ENCODE measurements at places on chromosomes 3 and 15. TPM values are rescaled to one million over a fixed set of nuclear protein-coding genes. Genes with fewer than 3 reads are reported as not detected.
A peak's percentile ranks its signal among the peaks of the same experiment; 100 is the strongest.

DNA sequence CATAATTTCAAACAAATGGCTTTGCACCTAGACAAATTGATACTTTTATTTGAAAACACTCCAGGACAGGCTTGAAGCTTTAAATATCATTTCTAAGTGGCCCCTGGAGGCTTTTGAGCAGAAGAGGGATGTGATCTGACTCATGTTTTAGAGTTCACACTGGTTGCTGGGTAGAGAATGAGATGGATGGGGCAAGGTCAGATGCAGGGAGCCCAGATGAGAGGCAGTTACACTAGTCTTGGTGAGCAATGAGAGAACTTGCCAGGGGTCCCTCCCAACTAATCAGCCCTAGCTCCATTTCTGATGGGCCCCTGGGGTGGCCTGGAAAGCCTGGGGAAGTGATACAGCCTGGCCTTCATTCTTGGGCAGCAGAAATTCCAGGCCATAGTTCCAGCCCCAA, 190.4 kb downstream of the MEGF11 start:
- no peak for DNase-seq

GRCh38 chr3:48423241-48423882, 6.5 kb downstream of the PLXNB1 start:
- no peak for DNase-seq

GRCh38 chr15:47514200-47514652, 203.1 kb upstream of the SEMA6D start:
- no peak for DNase-seq

DNA sequence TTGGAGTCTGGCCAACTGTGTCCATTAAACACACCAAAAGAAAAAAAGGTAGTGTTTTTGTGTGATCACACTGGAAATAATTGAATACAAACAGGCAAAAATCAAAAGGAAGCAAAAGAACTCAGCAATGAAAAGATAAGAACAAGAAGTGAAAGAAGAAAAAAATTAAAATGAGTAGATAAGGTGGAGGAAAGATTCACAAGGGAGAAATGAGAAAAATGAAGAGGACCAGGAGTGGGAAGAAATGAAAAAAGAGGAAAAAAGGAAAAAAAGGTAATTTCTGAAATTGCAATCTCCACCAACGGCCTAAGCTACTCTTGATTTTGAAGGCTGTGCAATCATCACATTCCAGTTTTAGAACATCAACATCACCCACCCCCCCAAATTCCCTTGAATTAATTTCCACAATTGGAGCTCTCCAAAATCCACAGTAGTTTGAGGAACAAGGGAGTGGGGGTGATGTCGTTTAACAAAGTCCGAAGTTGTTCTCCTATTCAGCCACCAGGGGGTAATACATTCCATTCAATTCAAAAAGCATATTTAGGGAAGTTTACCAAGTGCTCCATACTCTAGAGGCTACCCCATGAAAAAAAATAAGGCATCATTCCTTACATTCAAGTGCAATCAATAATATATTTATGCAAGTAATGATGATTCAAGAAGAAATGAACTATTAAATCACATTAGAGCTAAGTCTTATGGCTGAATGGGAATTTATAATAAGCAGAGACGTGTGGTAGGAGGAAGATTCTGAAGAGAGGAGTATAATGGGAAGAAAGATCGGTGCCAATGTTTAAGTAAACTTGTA, 37.4 kb downstream of the ZNF860 start:
- peak; percentile 8 for DNase-seq

GRCh38 chr3:197504229-197504628, 51.5 kb downstream of the BDH1 start:
- no peak for DNase-seq

- no peak for DNase-seq
Measured at GRCh38 chr3:48425281-48425812, 4.5 kb downstream of the PLXNB1 start.

DNA sequence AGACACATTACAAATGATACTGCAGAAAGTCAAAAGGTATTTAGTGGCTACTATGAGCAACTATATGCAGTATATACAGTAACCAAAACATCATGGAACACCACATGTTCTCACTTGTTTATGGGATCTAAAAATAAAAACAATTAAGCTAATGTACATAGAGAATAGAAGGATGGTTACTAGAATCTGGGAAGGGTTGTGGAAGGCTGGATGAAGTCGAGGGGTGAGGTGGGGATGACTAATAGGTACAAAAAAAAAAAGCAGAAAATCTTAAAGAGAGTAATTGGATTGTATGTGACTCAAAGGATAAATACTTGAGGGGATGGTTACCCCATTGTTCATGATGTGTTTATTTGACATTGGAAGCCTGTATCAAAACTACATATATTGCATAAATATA, 848.8 kb upstream of the GBE1 start:
- DNase-seq, result no peak

DNA sequence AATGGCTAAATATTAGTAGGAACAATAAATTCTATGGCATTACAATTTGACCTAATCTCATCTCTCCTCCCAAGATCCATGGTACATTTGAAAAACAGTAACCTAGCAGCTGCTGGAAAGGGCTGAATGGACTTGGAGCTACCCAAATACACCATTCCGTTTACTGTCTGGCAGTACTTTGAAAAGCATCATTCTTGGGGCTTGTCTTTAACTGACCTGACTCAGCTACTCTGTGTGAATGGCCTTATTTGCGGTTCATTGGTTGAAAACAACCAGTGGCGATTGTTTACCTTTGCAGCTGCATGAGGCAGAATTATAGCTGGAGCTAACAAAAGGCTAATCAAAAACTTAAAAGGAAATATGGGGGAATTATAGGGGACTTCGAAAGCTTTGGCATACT, 311.2 kb upstream of the MCTP2 start:
- no peak for DNase-seq

DNA sequence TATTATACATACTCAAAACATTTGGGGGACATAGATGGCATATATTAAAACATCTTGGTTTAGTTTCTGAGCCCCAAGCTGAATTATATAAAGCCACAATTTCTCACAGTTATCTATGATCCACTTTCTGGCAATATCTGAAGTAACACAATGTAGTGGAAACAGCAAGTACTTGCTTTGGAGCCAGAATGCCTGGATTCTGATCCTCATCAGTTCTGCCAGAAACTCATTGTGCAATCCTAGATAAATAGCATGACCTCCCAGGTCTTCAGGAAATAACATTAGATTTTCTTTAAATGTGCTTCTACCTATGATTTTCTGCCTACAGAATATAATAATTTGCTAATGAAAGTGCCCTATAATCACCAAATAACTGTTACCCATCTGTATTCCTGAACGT, 544.9 kb downstream of the NAALADL2 start:
- DNase-seq, result no peak

DNA sequence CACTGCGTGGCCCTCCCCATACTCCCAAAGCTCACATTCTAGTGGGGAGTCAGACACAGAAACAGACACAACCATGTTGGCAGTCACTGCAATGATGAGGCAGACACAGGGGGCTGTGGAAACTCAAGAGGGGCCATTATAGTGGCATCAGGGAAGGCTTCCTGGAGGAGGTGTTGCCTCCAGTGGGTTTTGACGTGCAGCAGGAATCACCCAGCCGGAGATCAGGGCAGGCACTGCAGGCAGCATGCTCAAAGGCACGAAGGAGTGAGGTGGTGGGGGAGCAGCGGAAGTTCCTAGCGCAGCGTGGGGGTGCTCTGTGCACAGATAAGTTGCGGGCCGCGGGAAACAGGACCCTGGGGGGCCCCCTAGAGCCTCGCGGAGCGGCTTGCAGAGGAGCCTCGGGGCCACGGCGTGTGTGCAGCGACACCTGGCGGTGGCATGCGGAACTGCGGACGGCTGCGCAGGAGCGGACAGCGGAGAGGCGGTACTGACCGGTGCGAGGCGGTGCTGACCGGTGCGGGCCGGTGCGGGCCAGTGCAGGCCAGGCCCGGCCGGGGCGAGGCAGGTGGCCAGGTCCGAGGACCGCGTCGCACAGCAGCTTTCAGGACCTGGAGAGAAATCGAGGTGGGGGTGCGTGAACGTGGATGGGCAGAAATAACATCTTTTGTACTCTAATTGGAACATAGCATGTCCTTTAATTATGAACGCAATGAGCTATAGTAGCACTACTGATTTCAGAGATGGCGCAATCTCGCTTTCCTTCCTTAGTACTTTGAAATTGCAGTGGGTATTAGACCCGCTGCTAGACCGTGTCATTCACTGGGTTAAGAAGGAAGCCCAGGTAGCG, 101.5 kb downstream of the FBLN2 start:
- peak; percentile 81 for DNase-seq

DNA sequence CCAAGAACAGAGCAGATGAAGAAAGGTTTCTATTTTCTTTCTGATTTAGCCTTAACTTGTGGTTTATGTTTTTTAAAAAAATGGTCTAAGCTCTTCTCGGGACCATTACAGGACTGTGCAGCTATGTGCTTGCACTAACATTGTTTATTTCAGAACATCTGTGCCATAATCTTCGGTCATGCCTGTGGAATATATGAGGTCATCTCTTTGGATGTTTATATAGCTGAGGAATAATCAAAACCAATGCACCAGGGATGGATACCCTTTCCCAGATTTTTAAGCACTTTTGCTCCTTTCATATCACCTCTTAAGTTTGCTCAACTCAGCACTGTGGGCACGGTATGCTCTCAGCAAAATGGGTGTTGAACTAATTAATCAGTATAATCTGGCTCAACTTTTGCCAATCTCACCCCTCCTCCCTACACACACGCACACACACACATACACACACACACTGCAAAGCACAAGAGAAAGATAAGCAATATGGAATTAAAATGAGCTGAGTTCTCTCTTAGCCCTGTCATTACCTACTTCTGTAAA, 268.5 kb upstream of the TMC3 start:
- DNase-seq, result no peak

DNA sequence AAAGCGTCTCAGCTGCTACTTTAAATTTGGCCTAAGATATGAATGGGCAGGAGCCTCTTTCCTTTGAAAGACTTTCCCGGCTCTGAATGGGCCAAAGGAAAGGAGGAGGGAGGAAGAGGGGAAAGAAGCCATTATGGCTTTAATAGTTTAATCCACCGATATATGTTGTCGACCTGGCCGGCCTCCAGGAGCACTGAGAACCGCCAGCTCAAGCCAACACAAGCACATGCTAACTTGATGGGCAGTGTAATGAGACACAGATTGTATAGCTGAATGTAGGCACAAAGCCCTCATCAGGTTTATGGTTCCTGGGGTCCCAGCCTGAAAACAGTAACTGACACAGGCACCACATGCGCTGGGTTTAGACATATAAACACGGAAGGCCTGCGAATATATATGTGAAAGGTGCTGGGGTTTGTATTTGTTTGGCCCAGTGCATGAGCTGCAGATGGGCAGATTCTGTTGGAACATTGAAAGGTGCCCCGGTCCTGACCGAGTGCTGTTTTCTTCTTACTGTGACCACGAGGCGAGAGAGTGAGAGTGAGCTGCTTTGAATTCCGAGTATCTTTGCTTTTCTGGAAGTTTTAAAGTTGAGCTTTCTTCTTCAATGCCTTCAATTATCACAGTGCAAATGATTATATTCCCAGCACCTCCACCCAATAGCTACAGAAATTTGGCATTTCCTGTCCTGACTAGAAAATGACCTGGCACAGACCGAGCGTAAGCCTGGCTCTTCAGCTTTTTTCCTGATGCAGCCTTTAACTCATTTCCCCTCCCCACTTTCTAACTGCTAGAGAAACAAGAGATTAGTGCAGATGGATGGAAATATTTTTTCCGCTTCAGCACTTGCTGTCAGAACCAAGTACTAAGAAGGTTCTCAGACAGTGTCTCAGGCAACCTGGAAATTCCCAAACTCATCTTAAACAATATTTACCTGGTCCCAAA, 267.3 kb downstream of the RORA start:
- DNase-seq, result no peak

DNA sequence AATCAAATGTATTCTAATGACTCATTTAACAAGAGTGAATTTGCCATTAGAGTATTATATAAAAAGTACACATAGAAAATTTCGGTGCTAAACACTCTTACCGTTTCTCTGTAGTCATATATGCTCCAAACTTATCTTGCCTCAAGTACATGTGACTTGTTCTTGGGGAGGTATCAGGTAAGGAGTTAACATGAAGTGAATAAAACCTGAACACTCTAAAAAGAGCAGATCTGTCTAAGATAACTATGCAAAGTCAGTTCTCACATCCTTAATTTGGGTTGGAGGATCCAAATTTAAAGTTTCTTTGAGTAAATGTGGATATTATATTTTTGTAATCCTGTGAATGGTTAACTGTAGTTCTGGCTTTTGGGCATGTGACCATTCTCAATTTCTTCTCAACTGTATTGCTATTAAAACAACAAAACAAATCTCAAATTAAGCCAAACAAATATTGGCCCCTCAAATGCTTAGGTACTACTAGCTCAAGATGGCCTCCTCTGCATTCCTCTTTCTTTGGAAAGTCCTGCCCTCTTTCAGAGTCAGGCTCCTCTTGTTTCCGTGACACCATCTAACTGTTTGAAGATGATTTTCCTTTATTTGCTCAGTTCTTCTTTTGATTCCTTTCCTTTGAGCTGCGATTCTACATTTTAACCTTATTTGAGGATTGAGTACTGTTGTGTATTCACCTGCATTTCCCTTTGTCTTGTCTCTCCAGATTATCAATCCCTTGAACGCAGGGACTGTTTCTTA, 4.2 kb downstream of the EDEM1 start:
- DNase-seq, result no peak

DNA sequence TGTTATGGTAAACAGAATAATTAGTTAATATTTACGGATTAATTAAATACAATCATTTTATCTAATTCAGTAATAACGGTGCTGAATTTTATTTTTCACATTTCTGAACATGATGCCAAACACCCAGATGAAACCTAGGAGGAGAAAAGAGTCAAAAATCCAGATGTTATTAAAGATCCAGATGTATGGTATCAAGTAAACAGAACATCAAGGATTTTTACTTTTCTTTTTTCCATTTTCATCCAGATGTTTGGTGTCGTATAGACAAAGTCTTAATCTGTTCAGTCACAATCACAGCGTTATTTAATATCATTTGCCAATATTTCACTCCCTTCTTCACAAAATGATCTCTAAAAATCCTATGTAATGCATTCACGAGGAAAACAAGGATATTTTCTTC, 64.0 kb upstream of the NR2F2 start:
- no peak for DNase-seq

DNA sequence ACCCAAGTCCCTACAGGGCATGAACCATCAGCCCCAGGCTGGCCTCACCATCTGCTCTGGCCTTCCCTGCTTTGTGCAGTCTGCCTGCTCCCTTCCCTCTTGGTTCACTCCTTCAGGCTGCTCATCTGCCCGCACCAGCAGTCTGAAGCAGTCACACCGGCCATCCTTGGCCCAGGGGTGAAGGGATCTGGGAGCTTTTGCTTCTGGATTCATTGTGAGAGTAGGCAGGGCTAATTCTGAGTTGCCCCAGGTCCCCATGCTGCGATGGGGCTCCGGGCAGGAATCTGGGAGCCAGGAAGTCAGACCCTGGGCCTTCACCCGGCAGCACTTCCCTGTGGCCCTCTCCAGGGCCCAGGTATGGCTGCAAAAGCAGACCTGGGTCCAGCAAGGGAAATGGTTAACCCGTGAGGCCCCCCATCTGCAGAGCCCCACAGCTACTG, 99.7 kb downstream of the VGLL4 start:
- DNase-seq, result no peak

- no peak for DNase-seq
Measured at GRCh38 chr3:146517684-146518435, 26.5 kb downstream of the PLSCR1 start.

GRCh38 chr3:23950293-23950692, 5.2 kb downstream of the NR1D2 start:
- no peak for DNase-seq

The PARL gene
- 92.3 TPM for total RNA-seq

The STARD5 gene
- 9.0 TPM for total RNA-seq

The WDR93 gene
- total RNA-seq, result 0.19 TPM

The TTC23 gene
- total RNA-seq, result 3.9 TPM

All from activated T-cell treated with anti-CD3 and anti-CD28 coated beads, Interleukin-2, amount 50 U/mL, for 72 hours (primary cell).